NCI-H345 (cell line): ENCODE measurements at places on chromosomes 7 and 10.

DNA sequence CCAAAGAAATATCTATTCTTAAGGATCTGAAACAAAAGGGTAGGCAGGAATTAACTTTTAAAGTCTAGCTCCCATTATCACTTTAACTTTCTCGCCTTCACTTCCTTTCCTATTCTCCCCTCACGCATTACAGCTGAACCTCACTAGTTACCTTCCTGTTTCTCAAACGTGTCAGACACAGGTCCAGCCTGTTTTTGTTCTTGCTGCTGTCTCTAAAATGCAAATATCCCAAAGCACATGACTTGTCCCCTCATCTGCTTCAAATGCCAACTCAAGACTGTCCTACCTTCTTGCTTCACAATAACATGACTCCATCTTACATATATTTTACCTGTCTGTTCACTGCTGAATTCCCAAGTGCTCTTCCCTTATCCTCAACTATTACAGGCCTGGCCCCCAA, 17.6 kb downstream of the ZDHHC6 start:
- DNase-seq: no peak

GRCh38 chr10:6912929-6913328, 332.9 kb upstream of the PRKCQ start:
- DNase-seq: no peak

GRCh38 chr7:142856565-142857245, 1.8 kb downstream of the EPHB6 start:
- no peak for DNase-seq

GRCh38 chr7:52311886-52312285, 723.5 kb upstream of the POM121L12 start:
- no peak for DNase-seq

GRCh38 chr7:34837801-34838201, 179.8 kb downstream of the NPSR1 start:
- no peak for DNase-seq

DNA sequence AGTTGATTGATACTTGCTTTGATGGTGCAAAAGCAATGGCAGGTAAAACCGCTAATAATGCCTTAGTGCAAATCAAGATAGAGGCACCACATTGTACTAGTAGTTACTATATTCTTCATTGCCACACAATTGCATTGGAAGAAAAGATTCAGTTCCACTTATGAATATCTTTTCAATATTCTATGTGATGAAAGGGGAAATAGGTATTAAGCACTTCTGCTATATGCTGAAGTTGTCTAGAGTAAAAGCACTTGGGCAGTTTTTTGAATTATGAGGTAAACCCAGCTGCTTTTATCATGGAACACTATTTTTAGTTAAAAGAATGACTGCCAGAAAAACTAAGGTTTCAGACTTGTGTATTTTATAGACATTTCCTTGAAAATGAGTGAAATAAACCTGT, 15.5 kb downstream of the ENTPD7 start:
- no peak for DNase-seq
